Left kidney (tissue), 8 donors: ENCODE measurements at places on chromosomes 7 and 10. TPM values are rescaled to one million over a fixed set of nuclear protein-coding genes. Genes with fewer than 3 reads are reported as not detected.

Gene UBE3C
- 51.9 TPM for polyA plus RNA-seq

Gene GPAM
- polyA plus RNA-seq: 19.4 TPM

Gene DMBT1
- 0.05 TPM for polyA plus RNA-seq

Gene ACADSB
- polyA plus RNA-seq: 31.1 TPM

Gene RBP4
- 1.00 TPM for polyA plus RNA-seq

Gene IFIT5
- polyA plus RNA-seq: 16.1 TPM

Gene GDF2
- polyA plus RNA-seq: not detected

Gene PROSER2
- 4.0 TPM for polyA plus RNA-seq

Gene ZSWIM8
- 116 TPM for polyA plus RNA-seq

Gene VIM
- 1,231 TPM for polyA plus RNA-seq

Gene DENND2A
- 35.5 TPM for polyA plus RNA-seq
